ENCODE measurements at places on chromosomes 1 and 21.

- peak; percentile 59 for DNase-seq
Observed at GRCh38 chr21:15446223-15446622, 283.6 kb upstream of the USP25 start.

GRCh38 chr1:3743421-3743820, 8.8 kb upstream of the CCDC27 start:
- DNase-seq: no peak

DNA sequence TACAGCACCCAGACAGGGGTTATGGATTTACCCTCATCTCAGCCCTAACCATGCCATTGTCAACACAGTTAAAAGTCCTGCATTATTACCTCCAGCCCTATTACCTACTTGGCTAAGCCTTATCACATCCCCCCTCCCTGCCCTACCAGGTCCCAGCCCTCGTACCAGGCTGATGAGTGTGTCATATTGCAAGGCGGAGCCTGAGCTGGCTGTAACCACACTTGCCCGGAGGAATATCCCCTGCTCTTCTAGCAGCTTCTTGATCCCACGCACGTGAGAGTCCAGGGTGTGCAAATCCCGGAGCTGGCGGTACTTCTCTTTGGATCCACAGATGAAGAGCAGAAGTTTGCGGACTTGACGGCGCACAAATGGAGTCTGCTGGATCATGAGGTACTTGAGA, 87.4 kb downstream of the UBR4 start:
- no peak for DNase-seq

- DNase-seq: no peak
Observed at GRCh38 chr1:119986007-119986497, 83.4 kb downstream of the NOTCH2 start.

DNA sequence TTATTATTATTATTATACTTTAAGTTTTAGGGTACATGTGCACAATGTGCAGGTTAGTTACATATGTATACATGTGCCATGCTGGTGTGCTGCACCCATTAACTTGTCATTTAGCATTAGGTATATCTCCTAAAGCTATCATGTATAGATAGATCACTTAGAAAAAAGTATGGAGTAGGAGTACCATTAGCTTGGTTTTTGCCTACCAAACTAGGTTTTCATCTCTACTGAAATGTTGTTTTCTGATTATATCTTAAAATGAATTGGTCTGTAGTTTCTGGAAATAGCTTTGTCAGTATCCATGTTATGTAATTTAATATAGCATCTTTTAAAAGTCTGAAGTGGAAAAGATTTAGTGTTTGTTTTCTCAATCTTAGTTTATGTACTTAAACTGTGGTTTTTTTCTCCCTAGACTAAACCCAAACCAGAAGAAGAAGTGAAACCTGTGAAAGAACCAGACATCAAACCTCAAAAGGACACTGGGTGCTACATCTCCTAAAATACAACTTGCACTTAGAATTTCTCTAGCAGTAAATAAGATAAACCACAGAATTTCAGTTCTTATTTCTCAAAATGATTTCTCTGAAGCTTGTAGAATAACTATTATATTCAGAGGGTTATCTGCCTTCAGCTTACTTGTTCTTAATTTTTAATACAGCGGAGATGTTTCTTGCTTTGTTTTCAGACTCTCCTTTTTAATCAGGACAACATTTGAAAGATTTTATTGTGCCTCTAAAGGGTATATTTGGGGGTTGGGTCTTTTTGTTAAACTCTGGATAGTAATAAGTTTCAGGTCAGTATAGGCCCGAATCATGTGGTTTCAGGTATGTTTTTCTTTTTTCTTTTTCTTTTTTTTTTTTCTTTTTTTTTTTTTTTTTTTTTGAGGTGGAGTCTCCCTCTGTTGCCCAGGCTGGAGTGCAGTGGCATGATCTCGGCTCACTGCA, 4.5 kb upstream of the FAM177B start:
- DNase-seq: no peak

DNA sequence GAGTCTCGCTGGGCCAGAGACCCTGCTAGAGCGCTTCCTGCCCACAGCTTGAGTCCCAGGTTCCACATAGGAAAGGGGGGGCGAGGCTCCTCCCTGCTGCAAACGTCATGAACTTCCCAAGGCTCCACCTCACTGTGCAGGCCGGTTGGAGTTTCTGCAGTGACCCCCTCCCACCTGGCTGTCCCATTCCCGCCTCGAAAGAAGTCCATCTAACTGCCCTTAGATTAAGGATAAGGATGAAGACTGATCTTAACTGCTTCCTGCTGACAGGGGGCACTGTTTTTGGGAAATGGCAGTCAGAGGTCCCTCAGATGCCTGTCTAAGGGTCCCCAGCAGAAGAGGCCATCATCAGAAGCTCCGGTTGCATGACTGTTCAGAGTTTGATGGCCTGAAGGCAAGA, 62.7 kb downstream of the STUM start:
- no peak for DNase-seq

- no peak for DNase-seq
Observed at GRCh38 chr1:233242827-233243483, 52.6 kb downstream of the PCNX2 start.

GRCh38 chr1:87182611-87183010, 146.1 kb upstream of the LMO4 start:
- no peak for DNase-seq

GRCh38 chr1:224052772-224053171, 61.1 kb upstream of the FBXO28 start:
- no peak for DNase-seq

- DNase-seq: no peak
Observed at GRCh38 chr1:44584167-44584566, 90.1 kb downstream of the TMEM53 start.

- DNase-seq: no peak
Observed at GRCh38 chr21:29403922-29404538, 105.3 kb downstream of the BACH1 start.

DNA sequence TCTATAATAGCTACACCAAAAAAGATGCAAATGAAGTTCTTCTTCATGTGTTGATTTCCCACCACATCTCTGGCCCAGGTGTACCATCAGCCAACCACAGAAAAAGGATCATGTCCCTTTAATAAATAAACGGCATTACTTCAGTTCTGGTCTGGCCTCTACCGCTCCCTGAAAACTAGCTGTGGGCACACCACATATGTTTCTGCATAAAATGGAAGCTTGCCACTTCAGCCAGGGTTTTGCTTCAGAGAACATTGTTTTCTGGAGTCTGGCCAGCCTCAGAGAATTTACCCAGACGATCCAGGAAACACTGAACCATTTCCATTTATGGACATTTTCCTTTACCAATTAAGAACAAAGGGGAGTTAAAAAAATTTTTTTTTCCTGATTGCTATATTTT, 5.8 kb upstream of the LAMC2 start:
- no peak for DNase-seq

GRCh38 chr1:227219715-227220292, 98.5 kb downstream of the CDC42BPA start:
- no peak for DNase-seq

Data from GDM1 (cell line).